ENCODE measurements at places on chromosomes 6 and 20. TPM values are rescaled to one million over a fixed set of nuclear protein-coding genes. Genes with fewer than 3 reads are reported as not detected.

GRCh38 chr6:29483186-29483585, 4.6 kb downstream of the MAS1L start:
- DNase-seq = no peak
- H3K27me3 ChIP-seq = no peaks in the 10 kb centered on the region
- H3K4me3 ChIP-seq = no peak overlapping the region
- H3K4me1 ChIP-seq = no peaks in the 10 kb centered on the region

GRCh38 chr6:89045011-89045387, 35.6 kb upstream of the PNRC1 start:
- no peak for DNase-seq
- H3K27me3 ChIP-seq = no peaks in the 10 kb centered on the region
- no peak overlapping the region for H3K27ac ChIP-seq
- no peaks in the 10 kb centered on the region for H3K36me3 ChIP-seq
- no peak overlapping the region for H3K4me3 ChIP-seq

DNA sequence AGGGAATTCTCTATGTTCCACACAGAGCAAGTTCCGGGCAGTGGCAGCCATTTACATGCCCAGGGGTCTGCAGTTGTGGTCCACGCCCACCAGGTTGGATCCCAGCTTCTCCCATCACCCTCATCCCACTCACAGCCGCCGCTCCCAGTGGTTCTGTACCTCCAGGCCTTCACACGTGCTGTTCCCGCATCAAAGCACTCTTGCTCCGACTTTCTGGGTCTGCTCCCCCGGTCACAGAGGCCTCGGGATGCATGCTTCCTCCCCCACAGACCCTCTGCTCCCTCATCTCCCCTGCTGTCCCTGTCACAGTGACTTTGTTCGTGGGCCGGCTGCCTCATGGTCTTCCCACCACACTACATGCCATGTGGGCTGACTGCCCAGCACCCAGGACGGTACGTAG, 332.5 kb downstream of the TAF4 start:
- H3K4me1 ChIP-seq = no peaks in the 10 kb centered on the region
- H3K27me3 ChIP-seq = no peaks in the 10 kb centered on the region
- no peak overlapping the region for H3K4me3 ChIP-seq
- no peaks in the 10 kb centered on the region for H3K36me3 ChIP-seq
- no peak overlapping the region for H3K27ac ChIP-seq

GRCh38 chr6:159201336-159201735, 32.1 kb downstream of the FNDC1 start:
- H3K27me3 ChIP-seq = no peaks in the 10 kb centered on the region
- no peaks in the 10 kb centered on the region for H3K4me1 ChIP-seq
- no peak overlapping the region for H3K4me3 ChIP-seq
- no peak for DNase-seq

- H3K27me3 ChIP-seq = no peaks in the 10 kb centered on the region
- H3K4me3 ChIP-seq = no peak overlapping the region
- no peak for DNase-seq
- H3K36me3 ChIP-seq = peaks cover 6% of the 10 kb centered on the region
- H3K4me1 ChIP-seq = peaks cover 6% of the 10 kb centered on the region
Measured at GRCh38 chr20:17662333-17663039, 19.6 kb downstream of the RRBP1 start.

GRCh38 chr20:9032758-9033157, 36.1 kb upstream of the PLCB4 start:
- H3K36me3 ChIP-seq = no peaks in the 10 kb centered on the region
- H3K4me1 ChIP-seq = no peaks in the 10 kb centered on the region
- no peak overlapping the region for H3K4me3 ChIP-seq

- no peaks in the 10 kb centered on the region for H3K36me3 ChIP-seq
- DNase-seq = no peak
- H3K27ac ChIP-seq = no peak overlapping the region
Measured at GRCh38 chr6:135310291-135310690, 129.2 kb downstream of the MYB start.

- H3K36me3 ChIP-seq = peaks cover 7% of the 10 kb centered on the region
- no peak for DNase-seq
Measured at GRCh38 chr20:58349570-58349969, 39.5 kb upstream of the VAPB start.

DNA sequence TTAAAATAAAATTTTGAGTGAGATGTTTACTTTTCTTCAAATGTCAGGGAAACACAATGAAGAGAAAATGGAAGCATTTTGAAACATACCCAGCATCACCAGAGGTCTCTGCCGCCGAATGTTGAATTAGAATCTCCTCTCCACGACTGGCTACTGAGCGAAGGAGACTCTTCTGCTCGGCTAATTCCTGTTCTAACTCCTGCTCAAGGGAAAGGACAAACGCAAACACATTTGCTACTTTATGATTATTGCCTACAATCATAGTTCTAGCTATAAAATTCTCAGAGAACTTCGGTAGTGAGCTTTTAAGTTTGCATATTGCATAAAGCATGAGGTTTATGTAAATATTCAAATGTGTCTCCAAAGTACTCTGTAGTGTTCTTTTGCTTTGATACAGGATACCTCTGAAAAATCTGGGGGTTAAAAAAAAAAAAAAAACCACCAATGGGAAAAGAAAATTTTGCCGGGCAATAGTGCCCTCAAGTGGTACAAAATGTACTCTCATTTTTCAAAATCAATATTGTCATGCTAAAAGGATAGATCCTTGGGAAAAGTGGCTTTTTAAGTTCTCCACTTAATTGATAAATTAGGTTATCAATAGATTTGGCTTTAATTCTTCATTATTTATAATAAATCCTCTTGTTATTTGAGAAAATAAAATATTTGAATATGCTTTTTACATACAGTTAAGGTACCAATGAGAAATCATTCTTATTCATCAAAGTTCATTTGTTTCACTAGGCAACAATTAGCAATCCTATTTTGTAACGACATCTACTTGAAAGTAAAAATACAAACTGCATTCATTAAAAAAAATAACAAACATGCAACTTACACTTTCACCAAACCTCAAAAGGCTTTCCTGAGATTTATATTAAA, 369.0 kb downstream of the SYNE1 start:
- no peak for DNase-seq
- no peak overlapping the region for H3K4me3 ChIP-seq
- H3K36me3 ChIP-seq = no peaks in the 10 kb centered on the region

DNA sequence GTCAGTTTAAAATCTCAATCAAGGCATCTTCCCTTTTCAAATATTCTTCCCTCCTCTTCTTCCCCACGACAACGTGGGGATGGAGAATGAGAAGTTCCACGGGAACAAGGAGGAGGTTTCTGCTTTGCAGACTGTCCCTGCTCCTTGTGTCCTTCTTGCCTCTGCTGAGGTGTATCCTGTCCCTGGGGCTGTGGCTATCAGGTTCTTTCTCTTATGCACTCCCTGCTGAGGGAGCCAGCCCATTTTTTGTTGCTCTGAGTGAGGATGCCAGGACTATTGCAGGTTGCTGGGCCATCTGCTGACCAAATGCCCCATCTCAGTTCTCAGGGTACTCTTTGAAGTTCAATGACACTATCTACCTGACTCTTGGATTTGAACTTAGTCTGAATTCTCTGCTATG, 533.6 kb downstream of the RNF144B start:
- no peak overlapping the region for H3K27ac ChIP-seq
- H3K27me3 ChIP-seq = no peaks in the 10 kb centered on the region
- no peaks in the 10 kb centered on the region for H3K4me1 ChIP-seq
- no peak for DNase-seq
- no peaks in the 10 kb centered on the region for H3K36me3 ChIP-seq

DNA sequence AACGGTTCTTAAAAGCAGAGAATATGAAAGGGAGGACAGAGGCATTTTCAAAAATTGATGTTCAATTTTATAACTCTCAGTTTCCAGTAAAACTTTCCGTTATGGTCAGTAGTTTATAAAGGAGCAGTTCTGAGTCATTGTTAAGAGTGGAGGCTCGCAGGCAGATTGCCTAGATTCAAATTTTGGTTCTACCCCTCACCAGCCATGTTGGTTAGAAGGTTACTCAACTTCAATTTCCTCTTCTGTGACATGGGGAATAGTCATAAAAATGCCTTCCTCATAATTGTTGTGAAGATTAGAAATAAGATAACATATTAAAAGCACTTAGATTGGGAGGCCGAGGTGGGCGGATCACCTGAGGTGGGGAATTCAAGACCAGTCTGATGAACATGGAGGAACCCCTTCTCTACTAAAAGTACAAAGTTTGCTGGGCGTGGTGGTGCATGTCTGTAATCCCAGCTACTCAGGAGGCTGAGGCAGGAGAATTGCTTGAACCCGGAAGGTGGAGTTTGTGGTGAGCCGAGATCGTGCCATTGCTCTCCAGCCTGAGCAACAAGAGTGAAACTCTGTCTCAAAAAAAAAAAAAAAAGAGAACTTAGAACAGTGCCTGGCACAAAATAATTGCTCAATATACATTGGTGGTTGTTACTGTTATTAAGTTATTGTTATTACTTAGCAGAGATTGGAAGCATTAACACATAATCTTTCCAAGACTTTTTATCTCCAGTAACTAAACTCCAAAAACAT, 348.9 kb downstream of the NRN1 start:
- H3K27me3 ChIP-seq = no peaks in the 10 kb centered on the region
- no peaks in the 10 kb centered on the region for H3K36me3 ChIP-seq

GRCh38 chr20:19849341-19850197, 91.5 kb downstream of the RIN2 start:
- H3K27ac ChIP-seq = peak overlapping the region; percentile 54
- H3K4me3 ChIP-seq = no peak overlapping the region
- DNase-seq = peak; percentile 16
- no peaks in the 10 kb centered on the region for H3K27me3 ChIP-seq
- H3K4me1 ChIP-seq = no peaks in the 10 kb centered on the region

GRCh38 chr6:146544616-146545182, 1.1 kb downstream of the RAB32 start:
- H3K4me3 ChIP-seq = peak overlapping the region; percentile 64
- H3K36me3 ChIP-seq = no peaks in the 10 kb centered on the region
- peak; percentile 21 for DNase-seq
- H3K27me3 ChIP-seq = no peaks in the 10 kb centered on the region

- no peaks in the 10 kb centered on the region for H3K27me3 ChIP-seq
- H3K4me1 ChIP-seq = no peaks in the 10 kb centered on the region
- H3K4me3 ChIP-seq = no peak overlapping the region
- H3K27ac ChIP-seq = no peak overlapping the region
- H3K36me3 ChIP-seq = no peaks in the 10 kb centered on the region
- no peak for DNase-seq
Measured at GRCh38 chr20:6866741-6867140, 99.3 kb downstream of the BMP2 start.

- H3K4me1 ChIP-seq = no peaks in the 10 kb centered on the region
- H3K27ac ChIP-seq = no peak overlapping the region
- no peaks in the 10 kb centered on the region for H3K27me3 ChIP-seq
- H3K4me3 ChIP-seq = no peak overlapping the region
- no peaks in the 10 kb centered on the region for H3K36me3 ChIP-seq
- no peak for DNase-seq
Measured at GRCh38 chr20:35972462-35972861, 4.1 kb downstream of the CNBD2 start.

DNA sequence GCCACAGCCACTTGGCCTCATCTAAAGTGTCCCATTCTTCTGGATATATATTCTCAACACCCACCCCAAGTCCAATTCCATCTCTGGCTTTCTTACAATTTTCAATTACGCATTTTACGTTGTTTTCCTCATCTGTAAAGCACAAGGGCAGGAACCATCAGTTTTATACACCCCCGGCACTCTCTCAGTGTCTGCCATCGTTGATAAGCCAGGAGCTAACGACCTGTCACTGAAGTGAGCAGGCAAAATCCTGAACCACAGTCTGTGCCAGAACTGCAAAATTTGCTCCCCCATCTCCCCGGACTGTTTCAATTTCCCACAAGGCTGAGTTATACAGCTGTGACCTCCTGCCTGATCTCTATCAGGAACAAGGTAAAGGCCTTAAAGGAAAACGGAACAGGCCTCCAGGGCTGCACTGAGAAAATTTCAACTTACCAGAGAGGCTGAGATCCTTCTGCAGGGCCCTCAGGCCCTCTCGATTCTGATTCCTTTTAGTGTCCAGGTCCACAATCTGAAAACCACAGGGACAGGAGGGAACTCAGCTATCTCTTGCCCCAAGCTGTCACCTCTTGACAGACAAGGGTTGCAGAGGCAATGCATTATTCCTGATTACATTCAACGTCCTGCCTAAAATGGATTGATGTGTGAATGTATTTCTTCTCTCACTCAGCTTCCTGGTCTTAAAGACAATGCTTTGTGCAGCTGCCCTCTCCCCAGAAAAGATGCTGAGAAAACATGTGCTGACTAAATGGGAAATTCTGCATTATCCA, 1.8 kb downstream of the PDRG1 start:
- no peaks in the 10 kb centered on the region for H3K36me3 ChIP-seq
- H3K27me3 ChIP-seq = no peaks in the 10 kb centered on the region
- peaks cover 9% of the 10 kb centered on the region for H3K4me1 ChIP-seq
- no peak overlapping the region for H3K4me3 ChIP-seq

GRCh38 chr6:118899948-118900347, 6.0 kb downstream of the ASF1A start:
- no peak for DNase-seq
- H3K36me3 ChIP-seq = no peaks in the 10 kb centered on the region
- no peak overlapping the region for H3K4me3 ChIP-seq
- no peaks in the 10 kb centered on the region for H3K4me1 ChIP-seq
- H3K27ac ChIP-seq = no peak overlapping the region

GRCh38 chr20:1926237-1926636, 31.0 kb downstream of the SIRPA start:
- H3K27ac ChIP-seq = no peak overlapping the region
- no peak for DNase-seq

- H3K4me3 ChIP-seq = no peak overlapping the region
- no peaks in the 10 kb centered on the region for H3K27me3 ChIP-seq
- H3K36me3 ChIP-seq = no peaks in the 10 kb centered on the region
- no peak overlapping the region for H3K27ac ChIP-seq
- DNase-seq = peak; percentile 70
Measured at GRCh38 chr6:2209226-2209809, 36.1 kb downstream of the GMDS start.

DNA sequence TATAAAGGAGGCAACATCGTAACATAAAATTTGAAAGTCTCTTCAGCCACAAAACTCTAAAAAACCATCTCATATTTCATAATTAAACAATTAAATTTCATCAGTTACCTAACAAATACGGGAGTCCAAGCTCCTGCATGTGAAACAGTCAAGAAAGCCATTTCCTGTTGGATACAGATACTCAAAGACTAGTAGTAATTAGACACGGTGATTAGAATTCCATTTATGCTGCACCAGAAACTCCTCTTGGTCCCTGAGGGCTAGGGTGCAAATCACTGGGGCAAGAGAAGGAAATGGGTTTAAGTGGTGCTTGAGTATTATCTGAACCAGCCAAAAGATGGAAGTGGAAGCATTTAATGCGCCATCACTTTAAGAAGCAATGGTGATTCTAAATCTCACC, 27.4 kb downstream of the TRAM2 start:
- DNase-seq = no peak
- H3K4me1 ChIP-seq = peaks cover 34% of the 10 kb centered on the region
- no peaks in the 10 kb centered on the region for H3K27me3 ChIP-seq
- no peak overlapping the region for H3K4me3 ChIP-seq

Gene SAMD5
- total RNA-seq = 11.8 TPM

Gene ZNF391
- total RNA-seq = 1.9 TPM

Gene PRR18
- not detected for total RNA-seq

Gene DSE
- 5.0 TPM for total RNA-seq

Gene HLA-DOA
- 1.6 TPM for total RNA-seq

Gene CLDN20
- not detected for total RNA-seq

Gene DDX43
- total RNA-seq = 0.16 TPM

Gene MATN4
- not detected for total RNA-seq

Gene C20orf202
- total RNA-seq = 0.19 TPM

Gene HLA-DQB2
- 0.40 TPM for total RNA-seq

Gene ZBTB9
- 4.8 TPM for total RNA-seq

Gene FHL5
- total RNA-seq = 1.8 TPM

Gene GSTA2
- 0.35 TPM for total RNA-seq
